SK-N-SH (cell line): ENCODE measurements at places on chromosomes 7 and 10.

- no peak for DNase-seq
These were observed 87.8 kb downstream of the TBXAS1 start for GRCh38 chr7:139916717-139917395.

DNA sequence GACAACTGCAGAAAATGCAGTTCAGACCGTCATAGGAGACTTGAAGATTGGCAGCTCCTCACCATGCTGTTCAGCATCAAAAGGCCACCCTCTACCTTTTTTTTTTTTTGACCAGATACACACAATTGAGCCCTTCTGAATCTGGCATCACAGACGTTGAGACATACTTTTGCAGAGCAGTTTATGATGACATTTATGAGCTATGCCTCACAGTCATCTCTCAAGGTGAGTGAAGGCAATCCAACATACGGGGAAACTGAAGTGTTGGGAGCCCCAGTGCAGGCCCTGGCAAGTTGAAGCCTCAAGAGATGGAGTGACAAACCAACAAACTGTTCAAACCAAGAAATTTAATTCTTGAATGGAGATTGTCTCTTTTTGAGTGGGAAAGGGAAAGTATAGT lies 83.6 kb upstream of the DLX6 start:
- DNase-seq, result no peak

GRCh38 chr10:70147259-70147625 lies 742 bp upstream of the TYSND1 start:
- DNase-seq, result no peak

- DNase-seq, result no peak
These were observed 2.5 kb upstream of the TNRC18 start for GRCh38 chr7:5426226-5426475.

- no peak for DNase-seq
These were observed 238.6 kb downstream of the COBL start for GRCh38 chr7:51077987-51078370.

DNA sequence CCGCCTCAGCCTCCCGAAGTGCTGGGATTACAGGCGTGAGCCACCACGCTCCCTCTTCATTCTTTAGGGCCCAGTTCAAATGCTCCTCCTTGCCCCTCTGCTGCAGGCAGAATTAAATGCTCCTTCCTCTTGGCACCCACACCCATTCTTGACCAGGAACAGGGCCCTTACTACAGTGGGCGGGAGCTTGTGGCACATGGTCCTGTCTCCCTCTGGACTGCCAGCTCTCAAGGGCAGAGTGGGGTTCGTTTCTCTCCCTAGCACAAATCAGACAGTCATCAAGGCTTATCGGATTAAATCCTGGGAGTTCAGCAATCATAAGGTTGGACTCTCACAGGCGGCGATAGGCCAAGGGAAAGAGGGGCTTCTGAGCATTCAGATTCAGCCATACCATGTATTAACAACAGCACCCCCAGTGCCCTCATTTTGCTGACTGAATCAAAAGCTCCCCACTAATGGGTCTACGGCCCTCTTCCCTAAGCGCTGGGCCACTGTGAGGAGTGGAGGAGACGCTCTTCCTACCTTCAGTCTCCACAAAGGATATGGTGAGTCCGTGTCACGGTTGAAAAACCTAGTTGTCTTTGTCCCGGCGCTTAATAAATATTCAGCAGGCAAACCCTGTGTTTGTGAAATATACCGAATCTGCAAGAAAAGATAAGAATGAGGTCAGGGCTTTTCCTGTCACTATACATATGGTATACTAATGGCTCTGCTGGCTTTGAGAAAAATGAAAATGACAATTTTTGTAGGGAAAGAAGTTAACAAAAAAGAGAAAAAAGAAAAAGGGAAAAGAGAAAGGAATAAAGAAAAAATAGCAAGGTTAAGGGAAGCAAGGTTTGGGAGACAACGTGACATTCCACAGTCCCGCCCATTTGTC lies 107.4 kb downstream of the CLEC2L start:
- no peak for DNase-seq

DNA sequence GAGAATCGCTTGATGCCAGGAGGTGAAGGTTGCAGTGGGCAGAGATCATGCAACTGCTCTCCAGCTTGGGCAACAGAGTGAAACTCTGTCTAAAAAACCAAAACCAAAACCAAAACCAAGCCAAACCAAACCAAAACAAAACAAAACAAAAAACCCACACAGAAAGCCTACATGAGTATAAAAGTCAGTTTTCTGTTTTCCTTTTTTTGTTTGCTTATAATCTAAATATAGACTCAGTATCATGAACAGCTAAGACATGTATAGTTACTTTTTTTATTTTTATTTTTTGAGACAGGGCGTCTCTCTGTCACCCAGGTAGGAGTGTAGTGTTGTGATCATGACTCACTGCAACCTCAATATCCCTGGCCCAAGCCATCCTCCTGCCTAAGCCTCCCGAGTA lies 16.8 kb upstream of the MTPN start:
- no peak for DNase-seq

DNA sequence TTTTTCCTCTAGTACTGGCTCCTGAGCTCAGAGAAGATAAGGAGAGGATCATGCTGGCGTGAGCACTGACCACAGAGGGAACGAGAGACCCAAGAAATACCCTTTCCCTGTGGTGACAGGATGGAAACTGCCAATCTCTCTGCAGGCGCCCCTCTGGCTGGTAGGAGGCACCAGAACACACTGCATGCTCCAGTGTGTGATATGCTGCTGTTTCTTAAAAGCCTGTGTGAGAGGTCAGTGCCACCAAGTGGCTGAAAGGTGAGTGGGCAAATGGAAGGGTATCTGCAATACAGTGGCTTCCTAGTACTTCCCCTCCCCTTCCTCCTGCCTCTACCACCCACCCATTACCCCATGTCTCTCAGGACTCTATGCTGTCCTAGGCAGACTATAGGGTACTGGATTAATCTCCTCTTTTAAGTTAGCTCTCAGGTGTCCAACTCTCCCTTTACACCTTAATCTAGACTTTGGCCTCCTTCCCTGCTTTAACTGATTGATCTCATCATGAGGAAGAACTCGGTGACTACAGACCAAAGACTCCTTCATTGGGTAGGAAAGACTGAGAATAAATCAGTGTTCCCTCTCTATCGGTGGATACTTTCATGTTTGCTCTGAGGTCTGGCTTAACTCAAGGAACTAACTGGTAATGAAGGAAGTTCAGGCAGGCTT lies 283.6 kb downstream of the ADRA2A start:
- DNase-seq, result peak; percentile 45

DNA sequence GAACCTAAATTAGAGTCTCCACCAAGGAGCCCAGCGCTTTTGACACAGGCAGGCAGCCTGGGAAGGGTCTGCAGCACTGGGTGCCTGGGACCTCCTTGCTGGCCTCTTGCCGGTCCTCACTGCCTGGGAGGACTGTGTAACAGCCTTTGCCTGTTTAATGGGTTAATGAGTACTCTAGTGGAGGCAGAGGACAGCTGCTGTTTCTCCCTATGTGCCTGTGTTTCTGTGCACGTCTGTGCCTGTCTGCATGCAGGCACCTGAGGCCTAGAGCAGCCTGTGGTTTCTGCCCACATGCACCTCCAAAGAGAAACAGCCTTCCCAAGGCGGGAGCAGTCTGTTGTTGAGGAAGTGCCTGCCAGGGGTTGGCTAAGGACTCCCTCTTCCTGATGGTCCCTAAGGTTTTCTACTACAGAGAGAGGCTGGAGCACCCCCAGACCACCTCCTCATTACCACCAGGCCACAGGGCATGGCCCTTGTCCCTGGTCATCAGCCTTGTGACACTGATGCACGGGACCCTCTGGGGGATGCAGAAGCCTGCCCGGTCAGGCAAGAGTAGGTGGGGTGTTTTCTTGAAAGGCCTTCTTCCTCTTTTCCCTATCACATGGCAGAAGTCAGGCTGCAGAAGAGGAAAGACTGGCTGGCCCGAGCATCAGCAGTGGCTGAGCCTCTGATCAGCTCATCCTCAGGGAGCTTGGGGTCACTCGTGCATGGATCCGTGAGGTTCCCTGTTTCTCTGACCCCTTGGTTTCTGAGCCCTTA lies 14.2 kb downstream of the SLC29A3 start:
- DNase-seq, result no peak

DNA sequence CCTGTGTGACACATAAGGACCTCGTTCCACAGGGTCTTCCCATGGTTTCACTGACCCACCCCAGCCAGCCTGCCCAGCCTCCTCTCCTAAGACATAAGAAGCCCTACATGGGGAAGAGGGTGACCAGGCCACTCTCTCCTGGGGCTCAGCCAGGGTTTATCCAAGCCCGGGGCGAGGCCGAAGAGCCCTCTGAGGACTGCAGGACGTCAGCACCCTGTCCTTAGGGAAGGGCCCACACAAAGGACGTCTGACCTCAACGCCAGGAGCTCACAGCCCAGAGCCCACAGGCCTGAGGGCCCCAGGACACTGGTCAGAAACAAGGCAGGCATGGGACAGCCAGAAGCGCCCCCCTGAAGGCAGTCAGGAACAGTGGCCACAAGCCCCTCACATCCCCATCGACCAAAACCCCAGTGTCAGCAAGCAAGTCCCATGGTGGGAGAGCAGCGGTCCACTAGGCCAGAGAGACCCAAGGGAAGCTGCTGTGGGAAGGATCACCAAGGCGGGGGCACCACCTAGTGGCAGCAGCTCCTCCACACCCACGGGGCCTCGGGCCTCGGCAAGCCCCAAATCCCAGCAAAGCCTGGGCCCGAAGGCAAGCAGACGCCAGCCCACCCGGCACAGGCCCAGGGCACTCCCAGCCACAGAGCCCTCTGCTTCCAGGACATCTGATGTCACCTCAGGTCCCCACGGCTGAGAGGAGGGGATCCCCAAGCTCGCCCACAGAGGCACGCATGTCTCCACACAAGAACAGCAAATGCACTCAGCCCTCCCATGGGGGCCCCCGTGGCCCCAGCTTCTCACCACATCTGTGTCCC lies 23.4 kb downstream of the MAD1L1 start:
- peak; percentile 95 for DNase-seq

- no peak for DNase-seq
These were observed 252.9 kb downstream of the MAD1L1 start for GRCh38 chr7:1979591-1980560.

DNA sequence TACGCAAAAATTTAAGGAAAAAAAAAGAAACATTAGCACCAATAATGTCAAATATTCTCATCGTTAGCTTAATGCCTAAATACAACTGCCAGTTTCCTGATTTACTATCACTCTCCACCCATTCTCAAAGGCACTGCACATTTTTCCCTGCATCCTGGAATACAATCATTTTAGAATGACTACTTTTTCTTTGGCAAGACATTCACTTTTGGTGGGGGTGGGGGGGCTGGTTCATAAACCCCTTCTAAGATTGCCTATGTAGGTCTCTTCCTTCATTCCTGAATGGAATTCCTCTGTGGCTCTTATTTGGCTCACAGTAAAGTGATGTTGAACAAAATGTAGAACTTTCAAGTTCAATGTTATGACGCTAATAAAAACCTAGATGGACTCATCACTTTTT lies 74.3 kb downstream of the RNLS start:
- DNase-seq, result no peak

DNA sequence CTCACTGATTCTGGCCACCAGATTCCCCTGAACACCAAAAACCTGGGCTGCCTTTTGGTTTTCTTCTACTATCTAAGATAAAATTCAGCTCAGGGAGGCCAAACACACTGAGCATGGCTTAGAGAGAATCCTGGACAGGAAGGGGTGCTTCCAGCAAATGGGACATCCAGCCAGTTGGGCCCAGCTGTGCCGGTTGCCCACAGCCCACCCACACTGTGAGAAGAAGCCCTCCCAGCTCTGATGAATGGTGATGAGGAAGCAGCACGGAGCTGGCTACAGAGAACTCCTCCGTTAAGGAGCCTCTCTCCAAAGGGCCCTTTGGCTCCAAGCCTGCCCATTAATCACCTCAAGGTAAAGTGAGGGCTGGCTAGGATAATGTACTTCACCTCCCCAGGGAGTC lies 15.9 kb downstream of the LRRC18 start:
- no peak for DNase-seq

DNA sequence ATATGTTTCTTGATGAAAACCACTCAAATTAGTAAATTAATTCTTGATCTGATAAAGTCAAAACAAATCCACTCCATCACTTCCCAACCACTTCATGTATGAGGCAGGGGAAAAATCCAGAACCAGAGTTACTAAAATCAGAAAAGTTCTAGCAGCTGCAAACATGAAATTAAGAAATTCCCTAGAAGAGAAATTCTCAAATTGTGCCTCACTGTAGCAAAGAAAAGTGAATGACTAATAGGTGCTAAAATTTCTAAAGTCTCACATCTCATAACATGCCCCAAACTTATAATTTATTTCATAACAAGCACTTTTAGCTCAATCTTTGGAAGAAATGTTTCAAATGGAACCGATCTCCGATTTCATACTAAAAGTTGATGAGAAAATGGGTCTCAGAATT lies 345.0 kb upstream of the AOAH start:
- DNase-seq, result no peak

- no peak for DNase-seq
These were observed 44.0 kb downstream of the CCDC7 start for GRCh38 chr10:32489901-32490300.

DNA sequence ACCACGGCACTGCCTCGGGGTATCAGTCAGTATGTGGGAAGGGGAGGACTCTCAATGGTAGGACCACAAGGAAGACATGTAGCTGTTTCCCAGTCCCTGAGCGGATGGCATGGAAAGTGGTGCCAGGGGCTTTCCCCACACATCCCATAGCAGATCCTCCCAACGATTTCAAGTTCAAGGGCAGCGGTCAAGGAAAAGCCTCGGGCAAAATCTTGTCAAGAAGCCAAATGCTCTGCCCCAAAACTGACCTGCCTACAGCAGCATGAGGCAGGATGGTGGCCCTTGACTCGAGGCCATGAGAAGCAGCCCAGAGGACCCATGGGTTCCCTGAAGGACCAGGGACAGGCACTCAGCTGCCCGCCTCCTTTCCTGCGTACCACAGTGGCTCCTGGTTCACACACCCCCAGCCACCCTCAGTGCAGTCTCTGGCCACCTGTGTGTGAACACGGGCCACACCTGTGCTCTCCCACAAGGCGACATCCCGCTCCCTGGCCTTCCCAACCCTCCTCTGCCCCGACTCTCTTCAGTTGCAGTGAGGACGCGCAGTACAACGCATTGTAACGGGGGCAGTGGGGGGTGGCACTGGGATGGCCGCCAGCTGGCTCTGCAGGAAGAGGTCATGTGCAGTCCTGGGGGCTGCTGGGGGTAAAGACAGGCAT lies 43.6 kb downstream of the CTBP2 start:
- no peak for DNase-seq

GRCh38 chr7:156524818-156525597 lies 115.6 kb upstream of the RNF32 start:
- no peak for DNase-seq

DNA sequence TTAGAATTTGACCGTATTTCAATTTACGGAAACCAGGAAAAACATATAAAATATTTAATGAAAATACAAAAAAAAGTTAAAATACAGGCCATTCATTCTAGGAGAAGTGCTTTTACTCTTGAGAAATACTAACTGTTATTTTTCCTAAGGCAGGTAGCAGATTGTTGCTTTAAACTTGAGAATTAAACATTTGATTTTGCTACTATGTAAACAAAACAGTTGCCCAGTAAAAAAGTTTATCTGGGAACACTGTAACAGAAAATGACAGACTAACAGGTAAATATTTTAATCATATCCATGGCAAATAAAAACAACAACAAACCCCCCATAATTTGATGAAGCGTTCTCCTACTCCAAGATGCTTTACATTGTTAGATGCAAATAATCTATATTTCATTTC lies 350.5 kb downstream of the CRPPA start:
- no peak for DNase-seq
